CD4-positive, CD25-positive, alpha-beta regulatory T cell (primary cell): ENCODE measurements at places on chromosomes 13 and 19. TPM values are rescaled to one million over a fixed set of nuclear protein-coding genes. Genes with fewer than 3 reads are reported as not detected.

Gene DAZAP1
- total RNA-seq = 153 TPM

Gene TMC4
- total RNA-seq = 1.1 TPM

Gene ZNF99
- total RNA-seq = not detected

Gene POU4F1
- 0.22 TPM for total RNA-seq

Gene CCL25
- not detected for total RNA-seq

Gene EXOSC5
- 13.9 TPM for total RNA-seq

Gene URAD
- not detected for total RNA-seq

Gene KCNC3
- 1.4 TPM for total RNA-seq

Gene TTC9B
- not detected for total RNA-seq

Gene FFAR1
- not detected for total RNA-seq

Gene NMRK2
- not detected for total RNA-seq

DNA sequence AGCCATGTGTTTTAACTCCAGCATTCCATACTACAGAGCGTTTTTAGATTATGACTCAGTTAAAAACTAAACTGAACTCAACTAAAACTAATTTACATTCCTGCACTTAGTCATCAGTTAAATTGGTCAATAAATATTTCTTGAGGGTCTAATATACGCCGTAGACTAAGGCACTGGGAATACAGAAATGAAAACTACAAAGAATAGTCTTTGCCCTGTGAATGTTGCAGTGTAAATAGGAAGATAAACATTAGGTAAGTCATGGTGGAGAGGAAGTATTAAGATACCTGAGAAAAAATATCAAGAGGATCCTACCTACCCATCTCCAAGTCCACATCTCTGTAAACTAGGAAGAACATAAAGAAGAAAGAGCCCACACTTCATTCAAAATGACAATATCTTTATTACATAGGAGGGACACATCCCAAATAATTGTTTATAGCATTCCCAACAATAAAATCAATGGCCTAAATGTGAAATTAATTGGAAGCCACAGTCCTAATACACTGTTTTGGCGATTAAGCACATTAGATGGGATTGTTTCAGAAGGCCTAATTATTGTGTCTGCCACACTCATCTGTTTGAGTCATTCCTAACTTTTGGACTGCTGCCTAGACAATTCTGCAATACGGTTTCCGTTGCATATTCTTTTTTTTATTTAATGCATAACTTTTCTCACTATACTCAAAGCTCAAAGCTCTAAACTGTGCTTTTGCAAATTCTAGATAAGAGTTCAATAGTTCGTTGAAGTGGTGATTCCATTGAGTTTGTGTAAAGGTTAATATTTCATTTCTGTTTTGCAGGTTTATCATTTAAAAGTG is 52.9 kb downstream of the MBNL2 start:
- no peak for DNase-seq

- DNase-seq = no peak
Observed at GRCh38 chr13:81017513-81018152, 676.7 kb upstream of the SPRY2 start.

DNA sequence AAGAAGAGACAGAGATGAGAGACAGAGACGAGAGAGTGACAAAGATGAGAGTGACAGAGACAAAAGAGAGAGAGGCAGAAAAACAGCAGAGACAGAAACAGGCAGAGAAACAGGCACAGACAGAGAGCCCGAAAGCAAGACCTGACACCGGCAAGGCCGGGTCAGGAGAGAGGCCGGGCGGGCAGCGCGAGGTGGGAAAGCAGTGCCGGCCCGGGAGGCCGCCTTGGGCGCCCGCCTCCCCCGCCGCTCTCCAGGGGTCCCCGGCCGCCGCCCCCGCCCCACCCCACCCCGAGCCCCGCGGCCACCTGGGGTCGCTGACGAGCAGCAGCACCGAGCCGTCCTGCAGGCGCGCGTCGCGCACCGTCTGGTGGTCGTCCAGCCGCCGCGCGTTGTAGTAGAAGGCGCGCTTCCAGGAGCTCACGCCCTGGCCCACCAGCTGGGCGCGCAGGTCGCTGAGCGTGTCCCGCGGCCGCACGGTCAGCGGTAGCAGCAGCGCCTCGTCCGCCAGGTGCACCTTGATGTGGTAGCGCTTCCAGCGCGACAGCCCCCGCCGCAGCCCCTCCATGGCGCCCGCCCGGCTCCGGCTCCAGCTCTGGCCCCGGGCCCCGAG is at the start of gene TINCR:
TINCR (minus strand) TSS at position 594 of the 610 bp plus-strand sequence.
- DNase-seq = no peak

- no peak for DNase-seq
Observed at GRCh38 chr13:76446191-76446590, 440.0 kb downstream of the KCTD12 start.

DNA sequence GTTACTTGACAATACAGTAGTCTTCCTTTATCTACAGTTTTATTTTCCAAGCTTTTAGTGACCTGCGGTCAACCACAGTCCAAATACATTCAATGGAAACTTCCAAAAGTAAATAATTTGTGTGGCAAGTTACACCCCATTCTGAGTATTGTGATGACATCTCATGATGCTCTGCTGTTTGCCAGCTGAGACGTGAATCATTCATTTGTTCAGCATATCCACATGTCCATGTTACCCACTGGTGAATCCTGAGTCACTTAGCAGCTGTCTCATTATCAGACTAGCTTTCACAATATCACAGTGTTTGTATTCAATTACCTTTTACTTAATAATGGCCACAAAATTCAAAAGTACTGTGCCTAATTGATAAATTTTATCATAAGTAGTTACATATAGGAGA is 179.8 kb downstream of the PRR20E start:
- DNase-seq = no peak

DNA sequence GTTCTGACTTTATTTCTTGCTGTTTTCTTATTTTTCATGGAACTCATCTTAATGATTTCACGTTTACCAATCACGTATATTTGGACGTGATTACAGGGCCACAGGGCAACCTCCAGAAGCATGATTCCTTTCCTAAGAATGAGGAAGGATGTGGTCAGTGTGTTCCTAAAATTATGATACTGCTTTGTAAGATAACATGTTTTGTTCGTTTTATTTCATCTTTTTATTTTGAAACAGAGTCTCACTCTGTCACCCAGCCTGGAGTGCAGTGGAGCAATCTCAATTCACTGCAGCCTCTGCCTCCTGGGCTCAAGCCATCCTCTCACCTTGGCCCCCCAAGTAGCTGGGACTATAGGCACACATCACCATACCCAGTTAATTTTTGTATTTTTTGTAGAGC is 24.8 kb upstream of the LAIR1 start:
- no peak for DNase-seq

DNA sequence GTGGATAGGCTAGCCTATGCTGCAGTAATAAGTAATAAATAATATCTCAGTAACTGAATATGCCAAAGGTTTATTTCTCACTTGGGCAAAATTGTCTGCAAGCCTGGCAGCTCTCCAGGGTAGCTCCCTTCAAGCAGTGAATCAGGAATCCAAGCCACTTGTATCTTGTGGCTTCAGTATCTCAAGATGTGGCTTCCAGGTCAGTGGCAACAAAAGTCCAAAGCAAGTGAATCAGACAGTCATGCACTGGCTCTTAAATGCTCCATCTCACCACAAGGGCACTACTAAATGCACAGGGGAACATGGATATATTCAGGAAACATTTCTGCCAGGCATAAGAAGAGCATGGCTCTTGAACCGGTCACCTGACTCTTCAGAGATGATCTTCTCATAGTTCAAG is 126.3 kb downstream of the KCTD12 start:
- DNase-seq = no peak

GRCh38 chr13:46387064-46387851 is at the start of gene RUBCNL:
RUBCNL (minus strand) TSS chr13:46387252; CDS start chr13:46372475, 14,777 bp downstream.
- no peak for DNase-seq

DNA sequence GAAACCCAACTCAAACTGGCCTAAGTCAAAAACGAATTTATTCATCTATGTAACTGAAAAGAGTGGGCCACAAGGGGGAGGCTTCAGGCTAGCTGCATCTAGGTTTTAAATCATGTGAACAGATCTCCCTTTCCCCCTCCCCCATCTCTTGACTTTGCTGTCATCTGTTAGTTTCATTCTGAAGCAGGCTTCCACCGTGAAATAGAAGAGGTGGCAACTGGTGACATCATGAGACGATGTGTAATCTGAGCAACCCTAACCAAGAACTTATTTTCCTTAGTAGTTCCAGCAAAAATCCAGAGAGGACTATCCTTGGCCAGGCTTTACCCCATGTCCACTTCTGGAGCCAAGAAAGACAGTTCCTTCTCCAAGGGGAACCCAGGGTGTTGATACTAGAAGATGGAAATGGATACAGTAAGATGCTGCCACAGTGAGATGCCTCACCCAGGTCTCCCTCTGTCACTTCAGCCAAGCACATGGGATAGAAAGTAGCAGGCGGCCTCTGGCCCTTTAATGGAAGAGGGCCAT is 9.4 kb downstream of the SAMD4B start:
- peak; percentile 12 for DNase-seq

- DNase-seq = no peak
Observed at GRCh38 chr13:43687038-43687437, 99.7 kb downstream of the ENOX1 start.

- DNase-seq = no peak
Observed at GRCh38 chr13:113489171-113489548, 1.4 kb downstream of the DCUN1D2 start.

DNA sequence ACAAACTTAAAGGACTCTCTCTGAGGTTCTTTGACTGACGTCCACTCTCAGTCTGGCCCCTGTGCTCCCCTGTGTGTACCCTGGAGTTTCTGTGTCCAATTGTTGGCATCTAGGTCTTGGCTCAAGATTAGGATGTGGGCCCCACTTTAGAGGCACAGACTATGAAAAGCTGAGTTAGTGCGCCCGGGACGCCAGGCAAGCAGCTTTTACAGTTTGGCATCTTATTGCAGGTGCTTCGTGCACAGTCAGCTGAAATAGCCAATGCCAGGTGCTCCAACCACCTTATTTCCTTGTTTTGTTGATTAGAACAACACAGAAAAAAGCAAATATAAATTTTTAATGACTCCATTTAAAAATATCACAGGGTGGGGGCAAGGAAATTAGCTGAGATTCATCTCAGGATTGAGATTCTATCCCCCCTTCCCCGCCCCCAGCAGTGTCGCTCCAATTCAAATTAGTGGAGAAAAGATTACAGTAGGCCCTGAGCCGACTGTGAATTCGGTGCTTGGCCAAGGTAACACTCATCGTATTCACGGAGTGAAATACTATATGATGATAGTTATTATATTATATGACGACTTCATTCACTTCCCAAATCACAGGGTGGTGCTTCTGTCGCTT is 4.3 kb downstream of the SOX1 start:
- DNase-seq = no peak

- DNase-seq = no peak
Observed at GRCh38 chr13:113560645-113561416, 23.7 kb upstream of the TFDP1 start.

- no peak for DNase-seq
Observed at GRCh38 chr19:52734331-52734892, 432 bp downstream of the ZNF611 start.
